Thymus (tissue), 14 donors: ENCODE measurements at places on chromosomes 16 and 17. TPM values are rescaled to one million over a fixed set of nuclear protein-coding genes. Genes with fewer than 3 reads are reported as not detected.
A peak's percentile ranks its signal among the peaks of the same experiment; 100 is the strongest.

EPN2 gene
- 3.8 TPM for total RNA-seq

TEX19 gene
- 0.57 TPM for total RNA-seq

DNA sequence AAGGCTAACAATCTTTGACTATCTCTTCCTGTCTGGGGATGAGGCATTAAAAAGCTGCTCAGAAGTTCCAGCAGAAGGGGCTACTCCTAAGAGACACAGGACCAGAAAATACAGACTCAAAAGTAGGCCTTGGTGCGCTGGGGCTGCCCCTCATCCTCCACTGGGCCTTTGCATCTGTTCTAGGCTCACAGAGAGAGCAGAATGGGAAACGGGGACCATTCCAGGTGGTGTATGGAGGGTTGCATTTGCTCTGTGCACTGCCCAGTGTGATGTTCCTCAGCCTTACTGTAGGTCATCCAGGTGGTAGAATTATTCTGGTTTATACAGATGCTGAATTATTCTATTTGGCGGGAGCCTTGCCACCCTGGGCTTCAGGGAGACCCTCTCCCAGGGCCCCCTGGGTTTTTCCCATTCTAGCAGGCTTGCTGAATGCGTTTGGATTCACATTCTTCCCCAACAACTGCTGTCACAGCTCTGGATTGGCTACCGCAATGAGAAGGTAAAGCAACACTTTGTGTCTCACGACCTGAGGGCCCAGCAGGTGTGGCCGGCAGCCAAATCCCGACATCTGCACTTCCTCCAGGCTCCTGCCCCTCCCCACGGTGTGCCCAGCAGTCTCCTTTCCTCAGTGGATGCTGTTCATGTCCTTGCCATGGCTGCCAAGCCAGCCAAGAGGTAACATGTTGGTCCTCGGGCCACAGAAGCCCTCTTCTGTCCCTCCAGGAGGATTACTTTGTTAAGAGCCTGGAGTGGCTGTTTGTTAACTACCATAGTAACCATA is 25.0 kb upstream of the ZNHIT3 start:
- H3K36me3 ChIP-seq = no peaks in the 10 kb centered on the region
- H3K27me3 ChIP-seq = peaks cover 5% of the 10 kb centered on the region
- no peaks in the 10 kb centered on the region for H3K4me1 ChIP-seq
- no peak for DNase-seq

DNA sequence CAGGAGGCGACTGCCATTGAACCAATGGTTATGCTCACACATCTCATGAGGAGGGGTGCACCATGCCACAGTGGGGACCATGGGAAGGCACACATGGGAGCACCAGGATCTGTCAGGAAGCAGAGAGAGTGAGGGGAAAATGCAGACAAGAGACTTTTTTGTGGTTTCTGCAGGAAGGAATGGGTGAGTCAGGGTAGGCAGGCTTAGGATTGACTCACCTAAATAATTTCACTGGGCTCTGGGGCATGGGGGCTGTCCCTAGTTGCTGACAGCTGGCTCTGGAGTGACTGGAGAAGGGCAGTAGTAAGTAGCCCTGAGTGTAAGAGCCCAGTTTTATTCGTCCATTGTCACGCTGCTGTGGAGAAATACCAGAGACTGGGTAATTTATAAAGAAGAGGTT is 202.4 kb downstream of the AXIN2 start:
- no peak overlapping the region for H3K27ac ChIP-seq
- H3K27me3 ChIP-seq = peaks cover 9% of the 10 kb centered on the region
- H3K4me1 ChIP-seq = no peaks in the 10 kb centered on the region
- H3K4me3 ChIP-seq = no peak overlapping the region
- no peaks in the 10 kb centered on the region for H3K36me3 ChIP-seq
- no peak for DNase-seq

LDHD gene
- 0.99 TPM for total RNA-seq

DNA sequence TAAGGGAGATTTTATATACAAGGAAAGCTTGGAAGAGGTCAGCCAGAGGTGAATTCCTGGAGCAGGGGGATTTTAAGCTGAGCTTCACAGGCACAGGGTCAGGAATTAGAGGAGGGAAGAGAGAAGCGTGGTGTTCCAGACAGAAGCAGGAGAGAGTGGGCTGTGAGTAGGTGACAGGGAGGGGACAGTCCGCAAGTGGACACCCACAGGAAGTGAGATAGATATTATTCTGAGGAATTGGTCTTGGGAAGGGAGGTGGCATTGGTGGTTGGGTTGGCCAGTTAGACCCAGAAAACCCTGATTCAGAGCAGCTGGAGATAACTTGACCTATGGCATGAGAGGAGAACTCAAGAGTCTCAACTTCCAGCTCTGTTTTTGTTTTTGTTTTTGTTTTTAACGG is 14.7 kb downstream of the PHB1 start:
- H3K36me3 ChIP-seq = peaks cover 8% of the 10 kb centered on the region
- DNase-seq = no peak
- H3K4me3 ChIP-seq = no peak overlapping the region
- no peak overlapping the region for H3K27ac ChIP-seq

DNA sequence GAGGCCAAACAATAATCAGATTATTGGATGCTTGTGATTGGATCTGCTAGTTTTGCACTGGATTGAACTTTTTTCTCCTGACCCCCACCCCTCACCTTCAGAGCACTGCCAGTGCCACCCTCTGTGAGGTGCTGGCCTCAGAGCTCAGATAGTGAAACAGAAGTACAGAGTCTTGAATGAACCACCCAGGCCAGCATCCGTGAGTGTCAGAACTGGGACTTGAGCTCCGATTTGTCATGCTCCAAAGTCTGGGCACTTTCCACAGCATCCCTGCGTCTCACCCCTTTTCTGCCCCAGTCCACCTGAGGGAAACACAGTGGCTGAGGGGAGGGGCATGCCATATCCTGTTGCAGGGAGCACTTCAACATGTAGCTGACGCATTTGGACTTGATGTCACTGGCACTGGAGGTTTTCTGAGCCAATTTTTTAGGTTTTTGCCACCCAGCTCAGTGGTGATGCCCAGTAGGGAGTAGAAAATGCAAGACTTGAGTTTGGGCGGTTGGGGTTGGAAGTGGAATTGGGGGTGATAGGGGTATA is 47.3 kb downstream of the SMPD3 start:
- DNase-seq = no peak
- H3K4me1 ChIP-seq = peaks cover 23% of the 10 kb centered on the region
- H3K27ac ChIP-seq = no peak overlapping the region
- no peaks in the 10 kb centered on the region for H3K27me3 ChIP-seq
- no peaks in the 10 kb centered on the region for H3K36me3 ChIP-seq

EPX gene
- total RNA-seq = 14.9 TPM

DNA sequence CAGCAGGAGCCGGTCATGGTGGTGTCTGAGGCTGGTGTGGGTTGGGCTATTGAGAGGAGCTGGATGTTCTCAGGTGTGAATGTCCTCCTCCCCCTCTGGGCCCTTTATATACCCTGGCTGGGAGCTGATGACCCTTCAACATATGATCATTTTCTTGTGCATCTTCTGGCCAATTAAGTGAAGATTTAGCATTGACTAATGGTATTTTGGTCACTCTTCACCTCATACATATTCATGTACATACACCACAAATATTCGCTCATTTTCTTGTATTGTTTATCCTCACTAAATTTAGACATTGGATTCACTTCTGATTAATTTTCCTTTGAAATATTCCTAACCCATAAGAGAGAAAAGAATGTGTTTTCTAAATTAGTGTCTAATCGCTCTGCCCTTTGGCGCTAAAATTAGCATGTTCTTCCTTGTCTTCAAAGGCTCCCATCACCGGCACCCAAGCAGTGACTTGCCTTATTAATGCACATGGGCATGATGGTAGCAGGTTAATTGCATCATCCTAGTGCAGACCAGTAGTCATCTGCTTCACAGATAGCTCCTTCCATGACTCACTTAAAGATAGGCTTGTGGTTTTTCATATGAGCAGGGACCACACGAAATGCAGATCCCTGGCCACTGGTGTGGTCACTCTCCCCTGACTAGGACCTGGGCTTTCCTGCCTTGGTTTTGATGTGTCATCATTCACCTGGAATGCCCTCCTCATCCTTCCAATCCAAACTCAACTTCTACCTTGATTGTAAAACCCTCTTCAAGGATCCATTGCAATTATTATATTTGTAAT is at the start of gene KRTAP2-4:
TSS of gene KRTAP2-4 (minus strand) at position 51 of the 796 bp plus-strand sequence. CDS start at position 17, 34 bp downstream.
- no peak within 1 kb of the TSS for H3K4me3 ChIP-seq
- no peaks in the 10 kb centered on the region for H3K36me3 ChIP-seq
- no peaks in the 10 kb centered on the region for H3K4me1 ChIP-seq
- H3K27me3 ChIP-seq = no peaks in the 10 kb centered on the region

USH1G gene
- total RNA-seq = 0.09 TPM

GRCh38 chr16:20774703-20775362 is 11.0 kb downstream of the ACSM3 start:
- DNase-seq = no peak
- H3K36me3 ChIP-seq = no peaks in the 10 kb centered on the region
- H3K4me1 ChIP-seq = no peaks in the 10 kb centered on the region
- no peak overlapping the region for H3K4me3 ChIP-seq
- H3K27me3 ChIP-seq = no peaks in the 10 kb centered on the region

GPT2 gene
- 4.3 TPM for total RNA-seq

HOXB2 gene
- total RNA-seq = 3.0 TPM

- no peaks in the 10 kb centered on the region for H3K27me3 ChIP-seq
- DNase-seq = no peak
- H3K27ac ChIP-seq = peak overlapping the region; percentile 78
- H3K36me3 ChIP-seq = no peaks in the 10 kb centered on the region
These were observed 114.6 kb downstream of the PRKCB start for GRCh38 chr16:23950291-23950894.

- peak overlapping the region; percentile 98 for H3K4me3 ChIP-seq
- peaks cover 8% of the 10 kb centered on the region for H3K4me1 ChIP-seq
- no peaks in the 10 kb centered on the region for H3K27me3 ChIP-seq
- no peaks in the 10 kb centered on the region for H3K36me3 ChIP-seq
These were observed 707 bp downstream of the NUFIP2 start for GRCh38 chr17:29292992-29293889.

DNA sequence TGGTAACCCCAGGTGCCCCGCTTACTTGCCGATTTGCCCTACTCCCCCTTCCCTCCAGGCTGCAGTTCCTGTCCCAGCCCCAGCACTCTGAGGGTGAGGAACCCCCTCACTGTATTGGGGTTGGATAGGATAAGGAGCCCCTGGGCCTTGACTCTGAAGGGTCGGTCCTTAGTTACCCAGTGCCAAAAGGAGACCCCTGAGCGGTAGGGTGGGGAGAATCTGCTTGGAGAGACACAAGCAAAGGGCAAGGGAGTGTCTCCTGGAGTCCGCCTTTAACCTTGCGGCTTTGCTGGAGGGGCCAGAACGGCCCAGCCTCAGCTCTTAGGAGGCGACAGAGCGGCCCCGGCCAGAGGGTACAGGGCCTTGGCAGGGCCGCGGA is 13.0 kb downstream of the CARD14 start:
- H3K27ac ChIP-seq = no peak overlapping the region
- H3K4me1 ChIP-seq = no peaks in the 10 kb centered on the region
- DNase-seq = no peak
- no peak overlapping the region for H3K4me3 ChIP-seq
- H3K36me3 ChIP-seq = no peaks in the 10 kb centered on the region

DNA sequence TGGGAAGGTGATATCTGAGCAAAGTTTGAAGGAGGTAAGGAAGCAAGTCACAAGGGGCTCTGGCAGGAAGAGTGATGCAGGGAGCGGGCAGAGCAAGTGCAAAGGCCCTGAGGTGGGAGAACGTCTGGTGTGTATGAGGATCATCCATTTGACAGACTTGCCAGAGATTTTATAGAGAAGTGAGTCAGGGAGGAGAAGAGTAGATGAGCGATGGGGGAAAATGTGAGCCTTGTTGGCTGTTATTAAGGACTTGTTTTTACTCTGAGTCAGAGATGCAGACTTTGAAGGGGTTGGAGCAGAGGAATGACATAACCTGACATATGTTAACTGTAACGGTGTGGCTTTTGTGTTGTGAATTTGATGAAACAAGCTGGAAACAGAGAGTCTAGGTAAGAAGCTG is 3.5 kb upstream of the CLEC10A start:
- H3K27ac ChIP-seq = no peak overlapping the region
- H3K36me3 ChIP-seq = no peaks in the 10 kb centered on the region
- DNase-seq = no peak
- H3K4me1 ChIP-seq = no peaks in the 10 kb centered on the region

FSCN2 gene
- 0.47 TPM for total RNA-seq

- peaks cover 72% of the 10 kb centered on the region for H3K36me3 ChIP-seq
- H3K27me3 ChIP-seq = no peaks in the 10 kb centered on the region
- no peak overlapping the region for H3K4me3 ChIP-seq
- H3K4me1 ChIP-seq = no peaks in the 10 kb centered on the region
These were observed 38.8 kb upstream of the TRAP1 start for GRCh38 chr16:3756113-3756512.

TTYH2 gene
- 8.7 TPM for total RNA-seq

HS3ST4 gene
- total RNA-seq = 0.05 TPM

DNA sequence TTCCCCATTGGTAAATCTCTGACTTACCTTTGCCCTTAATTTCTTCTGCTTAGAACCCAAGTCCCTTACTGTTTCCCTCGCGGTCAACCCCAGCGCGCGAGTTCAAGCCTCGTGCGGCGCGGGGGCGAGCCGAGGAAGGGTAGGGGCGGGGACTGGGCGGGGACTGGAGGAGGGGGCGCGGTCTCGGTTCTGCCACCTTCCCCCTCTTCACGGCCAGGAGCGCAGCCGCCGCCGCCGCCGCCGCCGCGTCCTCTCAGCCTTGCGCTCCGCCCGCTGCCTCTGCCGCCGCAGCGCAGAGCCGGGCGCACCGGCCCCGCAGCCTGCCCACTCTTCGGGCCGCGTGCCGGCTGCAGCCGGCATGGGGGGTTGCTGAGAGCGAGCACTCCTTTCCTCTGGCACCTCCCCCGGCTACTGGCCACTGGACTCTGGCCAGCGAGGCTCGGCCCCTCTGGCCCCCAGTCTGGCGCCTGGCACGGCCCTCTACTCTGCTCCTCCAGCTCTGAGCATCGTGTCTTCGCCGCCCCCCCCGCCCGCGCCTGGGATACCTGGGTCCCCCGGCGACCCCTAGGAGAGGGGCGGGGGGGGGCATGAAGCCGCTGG is at the start of gene RAPGEFL1:
TSS of gene RAPGEFL1 (plus strand) at position 196 of the 600 bp plus-strand sequence. CDS start at position 588, 392 bp downstream.
- peaks cover 26% of the 10 kb centered on the region for H3K36me3 ChIP-seq
- no peak within 1 kb of the TSS for H3K27ac ChIP-seq
- peak within 1 kb of the TSS; percentile 53 for H3K4me3 ChIP-seq
- H3K27me3 ChIP-seq = peaks cover 13% of the 10 kb centered on the region
